ENCODE measurements at places on chromosomes 12 and 14.

DNA sequence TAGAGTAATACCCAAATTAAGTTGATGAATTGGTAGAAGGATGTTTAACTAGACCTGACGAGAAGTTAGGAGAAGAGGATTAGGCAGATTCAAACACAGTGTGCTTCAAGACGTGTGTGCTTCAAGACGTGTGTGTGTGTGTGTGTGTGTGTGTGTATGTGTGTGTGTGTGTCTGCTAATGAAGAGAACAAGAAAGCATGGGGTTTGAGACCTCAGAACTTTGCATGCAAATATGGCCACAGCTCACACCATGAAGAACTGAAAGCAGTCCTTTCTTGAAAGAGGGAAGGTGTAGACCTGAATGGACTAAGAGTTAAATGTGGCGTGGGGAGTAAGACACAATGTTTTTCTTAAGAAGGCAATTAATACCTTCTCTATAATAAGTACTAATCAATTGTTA, 32.5 kb upstream of the SSPN start:
- no peak for DNase-seq

GRCh38 chr12:131065801-131066200, 112.1 kb downstream of the ADGRD1 start:
- DNase-seq = no peak

DNA sequence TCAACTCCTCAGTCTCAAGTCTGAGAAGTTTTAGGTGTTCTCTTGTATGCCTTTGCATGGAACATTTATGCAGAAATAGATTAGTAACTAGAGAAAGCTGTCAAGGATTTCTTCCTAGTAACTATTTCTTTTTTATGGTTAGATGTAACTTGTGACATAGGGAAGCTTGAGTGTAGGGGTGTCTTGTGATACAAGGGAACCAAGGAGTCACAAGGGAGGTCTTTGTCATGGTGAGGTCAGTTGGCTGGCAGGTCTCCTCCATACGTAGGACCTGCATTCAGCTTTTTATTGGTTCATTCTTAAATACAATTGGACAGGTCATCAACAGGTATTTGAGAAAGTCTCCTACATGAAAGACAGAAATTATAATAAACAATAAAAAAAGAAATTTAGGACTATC, 394.0 kb upstream of the CCDC196 start:
- DNase-seq = no peak

- DNase-seq = peak; percentile 38
These were observed 843 bp upstream of the NUAK1 start for GRCh38 chr12:106139422-106140171.

DNA sequence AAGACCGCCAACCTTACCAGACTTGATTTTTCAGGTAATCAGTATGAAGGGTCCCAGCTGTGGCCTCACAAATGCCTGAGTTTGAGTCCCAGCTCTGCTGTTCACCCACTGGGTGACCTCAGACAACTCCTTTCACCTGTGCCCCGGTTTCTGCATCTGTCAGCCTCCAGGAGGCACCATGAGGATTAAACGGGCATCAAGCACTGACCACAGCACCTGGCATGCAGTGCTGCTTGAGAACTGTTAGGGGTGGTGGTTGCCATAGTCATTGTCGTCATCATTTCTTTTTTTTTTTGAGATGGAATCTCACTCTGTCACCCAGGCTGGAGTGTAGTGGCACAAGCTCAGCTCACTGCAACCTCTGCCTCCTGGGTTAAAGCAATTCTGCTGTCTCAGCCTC, 57.9 kb downstream of the PHETA1 start:
- DNase-seq = no peak

GRCh38 chr12:104565606-104566243, 109.0 kb downstream of the CHST11 start:
- no peak for DNase-seq

GRCh38 chr14:77238356-77238755, 32.6 kb downstream of the NGB start:
- DNase-seq = no peak

DNA sequence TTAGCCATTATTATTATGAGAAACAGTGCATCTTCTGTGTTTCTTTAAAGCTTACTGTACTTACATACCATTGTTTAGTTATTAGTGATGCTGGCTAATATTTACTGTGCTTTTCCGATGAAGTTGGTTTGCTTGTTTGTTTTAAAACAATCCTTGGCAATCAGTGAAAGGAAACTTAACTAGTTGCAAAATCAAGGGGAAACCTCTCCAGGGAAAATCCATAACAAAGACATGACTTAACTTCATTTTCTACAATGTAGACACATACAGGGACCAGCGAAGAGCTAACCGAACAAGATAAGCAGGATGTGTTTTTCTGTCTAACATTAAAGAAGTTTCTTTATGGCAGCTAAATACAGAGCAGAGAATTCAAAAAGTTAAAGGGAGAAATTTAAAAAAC, 102.5 kb upstream of the PARP11 start:
- no peak for DNase-seq

GRCh38 chr14:51424561-51425251, 184.7 kb downstream of the TMX1 start:
- no peak for DNase-seq

GRCh38 chr12:75327642-75328041, 2.5 kb downstream of the CAPS2 start:
- DNase-seq = no peak

- DNase-seq = no peak
These were observed 1.4 kb upstream of the BATF start for GRCh38 chr14:75520852-75521251.

DNA sequence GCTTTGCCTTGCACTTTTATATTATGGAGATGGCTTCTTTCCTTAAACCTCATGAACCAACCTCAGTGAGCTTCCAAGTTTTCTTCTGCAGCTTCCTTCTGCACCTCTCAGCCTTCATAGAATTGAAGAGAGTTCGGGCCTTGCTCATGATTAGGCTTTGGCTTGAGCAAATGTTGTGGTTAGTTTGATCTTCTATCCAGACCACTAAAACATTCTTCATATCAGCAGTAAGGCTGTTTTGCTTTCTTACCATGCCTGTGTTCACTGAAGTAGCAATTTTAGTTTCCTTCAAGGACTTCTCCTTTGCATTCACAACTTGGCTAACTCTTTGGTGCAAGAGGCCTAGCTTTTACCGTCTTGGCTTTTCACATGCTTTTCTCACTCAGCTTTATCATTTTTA, 125.4 kb downstream of the SNAPC1 start:
- no peak for DNase-seq

DNA sequence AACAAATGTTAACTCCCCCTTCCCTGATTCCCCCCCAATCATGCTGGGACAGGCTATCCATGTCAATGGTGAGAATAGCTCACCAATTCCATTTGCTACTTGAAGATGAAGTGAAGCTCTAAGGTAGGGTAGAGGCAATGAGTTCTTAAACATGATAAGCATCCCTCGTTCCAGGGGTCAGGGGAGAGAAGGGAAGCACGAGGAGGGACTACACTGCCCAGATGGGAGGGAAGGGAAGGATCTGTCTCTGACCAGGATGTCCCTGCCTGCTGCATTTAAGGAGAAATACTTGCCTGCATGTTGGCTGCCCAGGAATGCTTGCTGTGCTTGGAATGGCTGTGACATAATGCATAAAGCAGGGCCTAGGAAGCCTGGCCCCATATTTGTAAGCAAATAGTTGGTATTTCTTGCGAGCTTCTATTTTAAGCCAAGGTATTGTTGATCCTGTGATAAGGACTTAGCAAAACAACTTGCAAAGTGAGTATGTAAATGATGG, 155.1 kb downstream of the CEP83 start:
- DNase-seq = no peak

DNA sequence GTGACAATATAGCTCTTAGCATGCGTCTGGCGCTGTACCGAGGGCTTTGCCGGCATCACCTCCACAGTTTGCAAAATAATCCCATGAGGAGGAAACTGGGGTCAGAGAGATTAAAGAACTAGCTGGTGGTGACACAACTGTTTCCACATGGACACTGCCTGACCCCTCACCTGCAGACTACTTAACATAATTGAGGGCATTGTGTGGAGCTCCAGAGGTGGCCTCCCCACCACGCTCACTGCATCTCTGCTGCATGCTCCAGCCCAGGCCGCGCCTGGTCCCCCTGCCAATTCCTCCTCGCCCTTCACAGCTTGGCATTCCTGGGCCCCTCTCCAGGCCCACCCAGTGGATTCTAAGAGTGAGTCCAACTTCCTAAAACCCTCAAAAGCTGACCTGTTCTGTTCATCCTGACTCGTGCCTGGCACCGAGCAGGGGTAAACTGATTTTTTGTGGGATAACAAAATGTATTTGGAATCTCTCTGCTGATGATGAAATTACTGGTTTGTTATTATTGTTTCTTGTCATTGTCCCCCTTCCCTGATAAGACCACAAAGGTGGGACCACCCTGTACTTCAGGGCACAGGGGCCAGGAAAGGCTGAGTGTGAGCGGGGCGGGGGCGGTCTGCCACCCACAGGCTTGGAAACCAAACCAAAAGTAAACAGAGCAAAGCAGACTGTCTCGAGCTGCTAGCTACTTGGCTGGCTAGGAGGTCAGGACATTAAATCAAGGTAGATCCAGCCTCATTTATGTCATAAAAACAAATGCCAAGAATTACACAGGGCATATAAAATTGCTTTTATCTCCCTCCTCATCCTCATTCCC, 40.6 kb downstream of the CHGA start:
- DNase-seq = no peak

GRCh38 chr12:120247183-120247582, 18.3 kb downstream of the PXN start:
- no peak for DNase-seq

GRCh38 chr14:23043754-23044153, 1.7 kb downstream of the PSMB11 start:
- DNase-seq = no peak

DNA sequence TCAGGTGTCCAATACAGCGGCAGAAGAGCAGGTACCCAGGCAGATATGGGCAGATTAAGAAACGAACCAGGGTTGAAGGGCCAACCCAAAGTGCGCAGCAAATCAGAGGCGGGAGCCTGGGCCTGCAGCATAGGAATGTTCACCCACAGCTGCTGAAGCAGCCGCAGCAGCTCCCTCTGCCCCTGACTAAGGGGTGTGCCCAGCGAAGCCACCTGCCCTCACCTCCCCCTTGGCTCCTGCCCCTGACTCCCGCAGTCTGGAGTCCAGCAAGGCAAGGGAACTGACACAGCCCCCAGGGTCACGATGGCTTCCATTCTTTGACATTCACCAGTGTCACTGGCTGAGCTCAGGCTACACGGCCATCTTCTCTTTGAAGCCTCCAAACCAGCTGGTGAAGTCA, 27.3 kb upstream of the ZFP36L1 start:
- no peak for DNase-seq

GRCh38 chr14:83638748-83639504, 1891.0 kb upstream of the FLRT2 start:
- no peak for DNase-seq

DNA sequence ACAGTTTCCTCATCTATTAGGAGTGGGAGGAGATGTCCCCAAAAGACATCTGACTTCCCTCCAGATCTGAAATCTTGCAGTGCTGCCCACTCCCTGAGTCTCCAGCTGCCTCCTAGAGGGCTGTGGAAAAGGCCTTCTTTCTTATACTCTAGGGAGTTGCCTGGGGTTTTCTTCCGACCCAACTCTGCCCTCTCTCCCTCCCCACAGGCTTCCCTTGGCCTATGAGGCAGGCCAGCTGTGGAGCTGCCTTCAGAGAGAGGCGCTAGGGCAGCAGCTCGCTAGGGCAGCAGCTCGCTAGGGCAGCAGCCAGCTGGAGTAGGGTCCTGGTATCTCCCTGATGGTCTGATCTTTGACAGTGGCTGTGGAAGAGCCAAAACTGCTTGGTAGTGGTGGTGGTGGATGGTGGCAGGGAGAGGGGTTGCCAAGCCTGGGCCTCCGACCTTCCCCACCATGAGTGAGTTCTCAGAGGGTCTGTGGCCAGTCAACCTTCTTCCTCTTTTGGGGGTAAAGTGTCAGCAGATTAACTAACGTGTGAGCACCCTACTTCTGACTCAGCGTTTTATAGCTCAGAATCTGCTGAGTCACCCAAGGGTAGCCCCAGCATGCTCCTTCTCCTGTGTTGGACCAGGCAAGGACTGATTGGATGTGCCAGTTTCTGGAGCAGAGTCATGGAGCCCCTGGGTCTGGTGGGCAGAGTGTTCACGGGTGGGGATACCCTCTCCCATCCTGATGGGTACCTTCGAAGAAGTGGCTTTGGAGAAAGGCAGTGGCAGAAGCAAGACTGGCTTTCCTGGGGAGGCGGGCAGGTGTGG, 2.3 kb downstream of the SLC48A1 start:
- no peak for DNase-seq

GRCh38 chr12:93852173-93852591, 175.0 kb downstream of the CRADD start:
- no peak for DNase-seq

GRCh38 chr12:16359512-16360491, 12.4 kb downstream of the MGST1 start:
- DNase-seq = peak; percentile 31

- no peak for DNase-seq
These were observed 149.0 kb upstream of the SEL1L start for GRCh38 chr14:81682701-81683100.

- DNase-seq = no peak
These were observed 49.1 kb downstream of the NCOR2 start for GRCh38 chr12:124518051-124518932.

- DNase-seq = no peak
These were observed 217.8 kb downstream of the TMEM117 start for GRCh38 chr12:44053549-44054127.

GRCh38 chr12:126342866-126343265, 1277.6 kb downstream of the AACS start:
- no peak for DNase-seq

GRCh38 chr12:19387161-19387560, 52.1 kb upstream of the AEBP2 start:
- DNase-seq = no peak

- no peak for DNase-seq
These were observed 10.8 kb downstream of the ETNK1 start for GRCh38 chr12:22635812-22636211.

DNA sequence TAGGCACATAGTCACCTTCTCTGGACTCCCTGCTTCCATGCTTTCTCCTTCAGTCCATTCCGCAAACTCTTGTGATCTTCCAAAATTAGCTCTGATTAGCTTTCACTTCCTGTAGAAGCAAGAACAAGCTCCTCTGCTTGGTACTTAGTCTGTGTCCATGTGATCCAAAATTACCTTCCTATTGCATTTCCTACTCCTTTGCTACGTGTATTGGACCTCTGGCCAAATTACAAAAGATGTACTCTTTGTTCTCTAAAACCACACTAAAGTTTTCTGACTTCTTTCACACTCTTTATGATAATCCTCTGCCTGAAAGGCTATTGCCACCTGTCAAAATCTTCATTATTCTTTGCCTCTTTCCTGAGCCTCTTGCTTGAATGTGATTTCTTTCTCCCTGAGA, 786 bp upstream of the TSFM start:
- no peak for DNase-seq

GRCh38 chr14:93970585-93970964, 5.8 kb downstream of the ASB2 start:
- DNase-seq = peak; percentile 68
